ENCODE measurements at places on chromosomes 7 and 10. TPM values are rescaled to one million over a fixed set of nuclear protein-coding genes. Genes with fewer than 3 reads are reported as not detected.

DNA sequence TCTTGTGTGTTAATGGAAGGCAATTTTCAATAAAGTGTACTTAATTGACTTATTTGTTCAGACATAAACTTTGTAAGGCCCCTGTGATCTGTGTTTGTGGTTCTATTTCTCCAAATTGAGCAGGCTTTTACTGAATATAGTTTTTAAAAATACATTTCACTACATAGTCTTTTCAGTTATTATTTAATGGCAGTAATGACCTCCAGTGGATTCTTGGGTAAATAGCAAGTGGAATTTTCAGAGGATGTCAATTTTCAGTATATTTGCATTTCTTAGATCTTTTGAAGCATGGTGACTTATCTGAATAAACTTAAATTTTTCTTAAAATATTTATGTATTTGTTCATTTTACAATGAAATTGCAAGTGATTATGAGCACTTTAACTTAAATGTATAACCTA lies 203.1 kb upstream of the PCLO start:
- H3K4me1 ChIP-seq = no peaks in the 10 kb centered on the region
- no peak overlapping the region for H3K4me3 ChIP-seq
- H3K27ac ChIP-seq = no peak overlapping the region
- H3K36me3 ChIP-seq = no peaks in the 10 kb centered on the region
- DNase-seq = no peak
- no peaks in the 10 kb centered on the region for H3K27me3 ChIP-seq

DNA sequence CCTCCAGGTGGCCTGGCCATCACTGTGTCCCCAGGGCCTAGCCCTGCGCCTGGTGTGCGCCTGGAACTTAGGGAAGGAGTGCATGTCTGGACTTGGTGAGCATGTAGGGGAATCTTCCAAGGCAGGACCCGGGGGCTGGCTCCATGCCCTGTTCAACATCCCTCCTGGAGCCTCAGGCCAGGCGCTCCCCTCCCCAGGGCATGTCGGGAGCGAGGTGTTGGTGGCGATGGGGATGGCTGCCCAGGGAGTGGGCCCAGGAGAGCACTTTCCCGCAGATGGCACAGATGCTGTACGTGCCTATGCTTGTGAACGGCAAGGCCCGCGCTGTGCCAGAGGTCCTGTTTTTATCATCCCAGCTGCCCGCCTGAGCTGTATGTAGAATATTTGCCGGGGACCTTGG lies 55.0 kb downstream of the CDH23 start:
- no peak overlapping the region for H3K27ac ChIP-seq
- H3K36me3 ChIP-seq = no peaks in the 10 kb centered on the region
- H3K4me3 ChIP-seq = no peak overlapping the region

The AKR1C8 gene
- not detected for total RNA-seq

The APBB1IP gene
- total RNA-seq = 0.21 TPM

The CALHM1 gene
- total RNA-seq = not detected

GRCh38 chr7:92732316-92733036 lies 103.9 kb downstream of the CDK6 start:
- no peaks in the 10 kb centered on the region for H3K36me3 ChIP-seq
- no peak overlapping the region for H3K27ac ChIP-seq
- H3K27me3 ChIP-seq = no peaks in the 10 kb centered on the region
- no peaks in the 10 kb centered on the region for H3K4me1 ChIP-seq
- DNase-seq = no peak

The CYP26A1 gene
- total RNA-seq = 1.5 TPM
